DMS79 treated with DMSO at 0.1 percent for 48 hours (cell line): ENCODE measurements at places on chromosomes 6 and 20.
A peak's percentile ranks its signal among the peaks of the same experiment; 100 is the strongest.

GRCh38 chr6:163776196-163776905 is 361.8 kb downstream of the QKI start:
- DNase-seq: no peak

DNA sequence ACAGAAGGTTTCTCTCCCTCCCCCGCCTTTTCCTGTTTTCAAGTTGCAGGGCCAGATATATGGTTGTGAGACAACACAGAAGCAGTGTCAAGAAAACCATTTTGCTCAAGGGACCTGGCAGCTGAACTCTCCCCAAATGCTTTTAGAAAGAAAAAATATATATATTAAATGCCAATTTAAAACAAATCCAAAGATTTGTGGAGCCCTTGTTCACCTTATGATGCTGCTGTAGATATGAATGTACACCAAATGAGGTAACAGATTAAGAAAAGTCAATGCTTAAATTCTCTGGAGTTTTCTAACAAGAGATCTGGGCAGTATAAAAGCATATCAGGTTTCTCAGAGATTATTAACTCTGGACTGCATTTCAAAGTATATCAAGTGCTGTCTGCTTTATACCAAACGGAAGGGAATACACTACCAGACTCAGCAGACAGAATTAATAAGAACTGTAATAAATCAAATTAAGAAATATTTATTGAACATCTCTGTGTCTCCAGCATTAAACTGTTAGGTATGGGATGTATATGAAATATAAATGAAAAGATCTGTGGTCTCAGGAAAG is 357.5 kb downstream of the HDGFL1 start:
- DNase-seq: no peak

DNA sequence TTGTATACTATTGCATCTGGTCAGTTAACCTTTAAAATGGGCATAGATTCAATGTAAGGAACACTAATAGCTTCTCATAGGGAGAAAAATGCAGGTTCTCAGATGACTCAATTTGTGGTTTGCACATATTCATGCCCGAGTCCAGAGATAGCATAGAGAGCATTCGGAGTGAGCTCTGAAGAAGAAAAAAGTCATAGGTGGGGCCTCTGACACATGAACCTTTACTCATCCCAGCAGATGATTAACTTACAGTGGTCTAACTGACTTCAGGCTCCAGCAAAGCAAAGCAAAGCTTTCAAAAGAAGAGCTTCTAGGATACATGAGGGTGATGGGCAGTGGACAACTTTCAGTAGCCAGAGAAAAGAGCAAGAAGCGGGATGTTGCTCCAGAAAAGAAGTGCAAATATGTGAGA is 55.3 kb upstream of the BTN3A2 start:
- DNase-seq: no peak

DNA sequence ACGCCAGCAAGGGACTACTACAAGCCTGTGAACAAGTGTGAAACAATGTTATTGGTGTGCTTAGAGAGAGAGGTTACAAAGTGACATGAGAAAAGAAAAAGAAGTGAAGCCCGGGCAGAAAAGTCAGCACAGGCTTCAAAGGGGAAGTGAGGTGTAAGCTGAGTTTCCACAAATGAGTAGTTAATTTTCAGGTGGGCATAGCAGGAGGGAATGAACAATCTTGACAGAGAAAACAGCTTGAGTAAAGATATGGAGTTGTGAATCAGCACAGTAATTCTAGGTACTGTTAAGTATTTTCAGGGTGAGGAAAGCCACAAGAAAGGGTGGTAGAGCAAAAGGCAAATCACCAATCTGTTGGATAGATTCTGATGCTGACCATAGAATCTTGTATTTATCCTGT is 4.3 kb downstream of the KCNQ5 start:
- no peak for DNase-seq

DNA sequence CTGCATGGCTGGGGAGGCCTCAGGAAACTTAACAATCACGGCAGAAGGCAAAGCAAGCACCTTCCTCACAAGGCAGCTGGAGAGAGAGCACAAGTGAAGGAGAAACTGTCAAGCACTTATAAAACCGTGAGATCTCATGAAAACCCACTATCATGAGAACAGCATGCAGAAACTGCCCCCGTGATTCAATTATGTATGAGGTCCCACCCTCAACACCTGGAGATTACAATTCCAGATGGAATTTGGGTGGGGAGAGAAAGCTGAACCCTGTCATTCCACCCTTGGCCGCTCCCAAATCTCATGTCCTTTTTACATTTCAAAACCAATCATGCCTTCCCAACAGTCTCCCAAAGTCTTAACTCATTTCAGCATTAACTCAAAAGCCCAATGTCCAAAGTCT is 107.2 kb upstream of the ECI2 start:
- no peak for DNase-seq

- DNase-seq: no peak
These were observed 6.4 kb downstream of the CASS4 start for GRCh38 chr20:56418385-56418861.

GRCh38 chr20:62063981-62064769 is 1.5 kb downstream of the TAF4 start:
- no peak for DNase-seq

- peak; percentile 41 for DNase-seq
These were observed 13.9 kb upstream of the NAA20 start for GRCh38 chr20:20003031-20003954.

DNA sequence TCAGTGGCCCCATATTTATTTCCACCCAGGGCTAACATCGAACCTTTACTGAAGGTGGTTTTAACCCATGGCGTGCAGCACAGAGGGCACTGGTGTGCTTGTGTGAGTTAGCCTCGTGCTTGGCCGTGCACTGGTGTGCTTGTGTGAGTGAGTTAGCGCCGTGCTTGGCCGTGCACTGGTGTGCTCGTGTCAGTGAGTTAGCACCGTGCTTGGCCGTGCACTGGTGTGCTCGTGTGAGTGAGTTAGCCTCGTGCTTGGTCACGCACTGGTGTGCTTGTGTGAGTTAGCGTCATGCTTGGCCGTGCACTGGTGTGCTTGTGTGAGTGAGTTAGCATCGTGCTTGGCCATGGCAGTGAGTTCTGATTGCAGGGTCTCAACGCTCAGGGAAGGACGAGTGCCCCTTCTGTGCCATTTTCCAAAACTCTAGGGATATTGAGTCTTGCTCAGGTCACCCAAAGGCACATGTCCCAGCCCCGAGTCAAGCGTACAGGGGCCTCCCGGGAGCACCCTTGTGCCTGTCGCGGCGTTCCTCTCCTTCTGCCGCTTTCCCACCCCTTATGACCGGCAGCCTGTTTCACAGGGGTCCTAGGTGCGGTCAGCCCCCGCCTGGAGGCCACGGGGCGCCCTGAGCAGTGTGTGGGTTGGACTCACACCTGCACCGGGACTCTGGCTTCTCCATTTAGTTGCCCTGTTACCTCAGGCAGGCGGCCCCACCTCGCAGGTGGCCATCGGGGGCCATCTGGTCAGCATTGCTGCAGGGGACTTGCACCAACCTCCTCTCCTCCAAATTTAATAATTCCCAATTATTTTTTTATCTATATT is 399.1 kb downstream of the CDH4 start:
- DNase-seq: no peak

GRCh38 chr20:57124366-57124765 is 142.1 kb downstream of the BMP7 start:
- peak; percentile 82 for DNase-seq

DNA sequence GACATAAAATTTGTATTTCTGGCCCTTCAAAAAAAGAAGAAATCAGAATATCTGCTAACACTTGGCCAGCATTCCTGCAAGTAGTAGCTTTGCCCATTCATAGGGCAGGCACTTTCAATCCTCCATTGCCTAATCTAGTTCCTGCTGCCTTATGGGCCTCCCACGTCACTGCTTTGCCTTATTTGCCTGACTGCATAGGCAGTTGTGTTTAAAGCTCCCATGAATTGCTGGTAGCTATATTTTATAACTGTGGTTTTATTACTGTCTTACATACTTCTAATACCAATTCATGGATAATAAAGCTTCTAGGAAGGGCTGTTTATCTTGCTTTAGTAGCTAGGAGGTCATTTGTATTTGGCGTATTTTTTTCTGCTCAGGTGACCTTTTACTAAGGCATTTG is 7.7 kb upstream of the SLC35A1 start:
- DNase-seq: no peak

DNA sequence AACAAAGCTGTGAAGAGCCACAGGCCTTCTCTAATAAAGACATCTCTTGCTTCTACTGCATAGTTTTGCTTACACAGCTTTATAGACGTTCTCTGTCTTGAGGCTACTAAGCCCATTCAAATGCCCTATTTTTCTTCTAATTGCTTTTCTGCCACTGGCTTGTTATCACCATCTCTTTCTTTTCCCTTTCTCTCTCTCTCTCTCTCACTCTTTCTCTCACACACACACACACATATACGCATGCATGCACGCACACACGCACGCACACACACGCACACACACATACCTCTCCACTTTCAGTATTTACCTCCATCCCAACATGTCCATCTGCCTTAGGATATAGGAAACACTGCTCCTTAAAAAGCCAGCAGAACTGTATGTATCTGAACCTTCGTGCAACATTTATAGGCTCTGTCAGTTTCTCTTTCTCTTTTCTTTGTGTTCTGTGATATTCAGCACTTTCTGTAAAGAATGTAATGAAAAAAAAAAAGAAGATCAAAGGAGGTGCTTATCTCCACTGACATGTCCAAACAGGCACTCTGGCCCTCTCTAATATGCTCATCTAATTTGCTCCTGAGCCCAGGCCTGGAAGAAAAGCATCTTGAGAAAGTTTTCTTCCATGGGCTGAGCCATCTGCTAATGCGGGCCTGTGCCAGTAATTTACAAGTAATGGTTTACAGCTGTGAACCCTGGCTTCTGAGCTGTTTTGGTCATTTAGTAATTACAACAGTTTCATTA is 1046.7 kb upstream of the MAP3K7 start:
- no peak for DNase-seq

- no peak for DNase-seq
These were observed 23.6 kb downstream of the HM13 start for GRCh38 chr20:31537890-31538289.

DNA sequence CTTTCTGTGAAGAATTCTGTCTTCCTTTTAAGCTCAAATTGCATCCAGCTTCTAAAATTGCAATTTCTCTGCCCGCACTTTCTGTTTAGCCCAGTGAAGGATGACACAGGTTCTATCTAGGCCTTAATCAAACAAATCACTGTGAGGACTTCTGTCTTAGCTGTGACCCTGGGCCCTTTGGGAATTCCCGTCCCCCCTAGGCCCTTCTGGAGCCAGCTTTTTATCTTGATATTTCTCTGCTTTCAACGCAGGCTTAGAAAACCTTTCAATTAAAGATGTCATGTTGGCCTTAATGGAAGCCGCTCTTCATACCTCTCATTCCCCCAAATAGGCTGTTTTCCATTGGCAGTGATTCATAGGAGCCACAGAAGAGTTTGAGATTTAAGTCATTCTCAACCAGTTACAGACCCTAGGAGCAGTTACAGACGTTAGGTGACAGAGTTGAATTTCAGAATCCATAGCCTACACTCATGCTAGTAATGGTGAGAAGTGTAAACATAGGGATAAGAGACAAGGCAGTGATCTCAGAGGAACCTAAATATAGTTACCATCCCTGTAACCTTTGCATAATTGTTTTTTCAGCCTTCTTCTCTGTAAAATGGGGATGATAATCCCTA is 74.8 kb upstream of the FLRT3 start:
- no peak for DNase-seq

DNA sequence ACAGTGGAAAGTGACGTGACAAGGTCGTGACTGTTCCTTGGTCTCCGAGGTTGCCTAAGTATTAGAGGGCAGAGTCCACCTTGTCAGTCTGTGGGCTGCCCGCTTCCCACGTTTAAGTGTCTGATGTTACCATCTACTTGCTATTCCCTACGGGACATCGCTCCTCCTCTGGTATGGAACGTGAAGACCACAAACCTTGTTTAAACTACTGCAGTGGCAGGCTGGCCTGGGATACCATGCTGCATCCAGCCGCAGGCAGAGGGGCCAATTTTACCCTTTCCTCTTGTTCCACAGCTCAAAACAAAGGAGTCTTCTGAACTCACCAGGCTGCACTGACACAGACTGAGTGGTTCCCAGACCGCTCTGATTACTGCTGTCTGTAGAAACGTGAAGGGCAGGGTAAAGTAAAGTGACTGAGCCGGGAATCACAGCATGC is 275.9 kb downstream of the FOXC1 start:
- no peak for DNase-seq

DNA sequence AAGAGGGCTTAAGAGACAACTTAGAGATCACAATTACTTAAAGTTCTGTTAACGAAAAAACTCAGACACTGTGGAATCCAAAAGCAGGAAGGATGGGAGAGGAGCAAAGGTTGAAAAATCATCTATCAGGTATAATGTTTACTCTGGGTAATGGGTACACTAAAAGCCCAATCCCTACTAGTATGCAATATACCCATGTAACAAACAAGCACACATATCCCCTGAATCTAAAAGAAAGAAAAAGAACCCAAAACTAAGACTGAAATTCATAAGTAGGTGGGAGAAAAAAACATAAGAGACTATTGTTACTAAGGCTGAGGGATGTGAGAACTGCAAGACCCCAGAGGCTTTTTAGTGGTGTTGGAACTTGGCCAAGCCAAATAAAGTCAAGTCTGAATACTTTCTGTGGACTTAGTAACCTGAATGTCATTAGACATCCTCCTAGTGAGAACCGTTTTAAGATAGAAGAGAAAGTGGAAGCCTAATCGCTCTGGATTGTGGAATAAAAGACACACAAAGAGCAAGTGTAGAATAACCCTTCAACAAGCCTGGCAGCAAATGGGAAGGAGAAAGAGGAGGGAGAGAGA is 189.4 kb upstream of the RNF217 start:
- peak; percentile 61 for DNase-seq

DNA sequence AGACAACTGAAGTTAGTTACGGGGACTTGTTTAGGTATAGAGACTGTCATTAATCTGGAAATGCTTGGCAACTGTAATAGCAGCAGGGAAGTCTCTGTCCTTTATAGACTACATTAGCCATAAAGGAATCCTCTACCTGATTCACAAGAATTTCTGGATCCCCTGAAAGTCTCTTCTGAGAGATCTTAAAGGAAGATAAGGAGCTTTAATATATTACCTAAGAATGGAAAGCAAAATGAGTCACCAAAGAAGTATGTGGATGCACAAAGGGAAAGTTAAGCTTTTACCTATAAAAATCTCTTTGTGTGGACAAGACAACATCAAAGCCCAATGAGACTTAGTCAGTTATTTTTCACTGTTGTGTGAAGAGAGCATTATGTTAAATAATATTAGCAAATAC is 92.2 kb upstream of the RSPO3 start:
- no peak for DNase-seq

- no peak for DNase-seq
These were observed 92.5 kb downstream of the CD83 start for GRCh38 chr6:14210077-14210476.

GRCh38 chr20:53287357-53288042 is 306.1 kb downstream of the ZNF217 start:
- no peak for DNase-seq

- no peak for DNase-seq
These were observed 198.4 kb downstream of the SYNDIG1 start for GRCh38 chr20:24667689-24668383.

- peak; percentile 24 for DNase-seq
These were observed 107.8 kb downstream of the CDC5L start for GRCh38 chr6:44495036-44495901.
